ENCODE measurements at places on chromosomes 5 and 9. TPM values are rescaled to one million over a fixed set of nuclear protein-coding genes. Genes with fewer than 3 reads are reported as not detected.

DNA sequence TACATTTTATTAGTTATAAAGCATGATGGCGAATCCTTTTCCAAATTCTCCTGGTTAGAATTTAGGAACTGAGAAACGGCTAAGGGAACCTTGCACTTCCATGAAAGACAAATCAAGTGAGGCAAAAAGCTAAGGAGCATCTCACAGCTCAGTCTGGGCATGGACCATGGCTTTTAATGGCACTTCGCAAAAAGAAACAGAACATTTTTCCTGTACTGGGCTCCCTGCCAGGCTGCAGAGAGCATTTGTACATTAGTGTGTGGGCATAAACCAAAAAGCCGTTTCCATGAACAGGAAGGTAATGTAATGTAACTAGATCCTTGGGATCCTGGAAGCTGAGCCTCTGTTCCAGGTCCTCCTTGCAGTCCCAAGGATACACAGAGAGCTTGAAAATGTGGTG is 354.2 kb downstream of the MRPS30 start:
- DNase-seq = peak; percentile 4

Gene TMOD1
- 0.58 TPM for total RNA-seq

Gene GRXCR2
- total RNA-seq = not detected

DNA sequence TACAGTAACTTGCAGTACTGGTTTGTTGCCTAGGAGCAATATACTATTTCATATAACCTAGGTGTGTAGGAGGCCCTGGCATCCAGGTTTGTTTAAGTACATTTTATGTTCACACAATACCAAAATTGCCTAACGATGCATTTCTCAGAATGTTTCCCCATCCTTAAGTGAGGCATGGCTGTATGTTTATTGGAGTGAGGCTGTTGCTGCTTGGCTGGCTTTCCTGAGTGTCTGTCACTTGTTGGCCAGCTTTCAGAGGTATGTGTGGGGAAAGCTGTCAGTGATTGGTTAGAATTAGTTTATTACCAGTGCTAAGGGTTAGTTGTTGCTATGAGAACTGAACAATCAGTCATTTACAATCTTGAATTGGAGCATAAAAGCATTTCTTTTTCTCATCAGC is 154.1 kb upstream of the CDH12 start:
- DNase-seq = no peak

DNA sequence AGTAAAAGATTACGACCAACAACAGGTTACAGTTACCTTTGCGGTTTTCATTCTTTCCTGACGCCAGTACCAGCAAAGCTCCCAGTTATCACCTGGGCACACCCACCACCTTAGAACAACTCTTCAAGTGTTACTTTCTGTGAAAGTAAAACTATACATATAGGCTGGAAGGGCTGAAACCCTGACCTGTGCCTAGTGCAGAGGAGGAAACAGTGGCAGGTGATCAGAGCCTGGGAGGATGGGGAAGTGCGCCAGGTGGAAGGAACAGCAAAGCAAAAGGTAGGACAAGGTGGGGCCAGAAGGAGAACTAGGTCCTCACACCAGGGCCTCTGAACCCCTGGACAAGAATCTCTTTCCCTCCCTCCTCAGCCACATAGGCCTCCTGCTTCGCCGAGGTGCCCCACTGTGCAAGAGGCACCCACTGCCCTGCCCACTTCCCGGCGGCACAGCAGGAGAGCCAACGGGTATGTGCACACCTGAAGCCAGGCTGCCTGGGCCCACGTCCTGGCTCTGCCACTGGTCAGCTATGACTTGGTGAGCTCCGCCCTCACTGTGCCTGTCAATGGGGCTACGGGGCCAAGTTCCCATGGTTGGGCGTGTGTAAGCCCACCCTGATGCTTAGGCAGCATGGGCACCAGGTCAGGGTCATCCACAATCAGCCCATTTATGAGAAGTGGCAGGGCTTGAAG is 26.9 kb downstream of the BICD2 start:
- DNase-seq = no peak

DNA sequence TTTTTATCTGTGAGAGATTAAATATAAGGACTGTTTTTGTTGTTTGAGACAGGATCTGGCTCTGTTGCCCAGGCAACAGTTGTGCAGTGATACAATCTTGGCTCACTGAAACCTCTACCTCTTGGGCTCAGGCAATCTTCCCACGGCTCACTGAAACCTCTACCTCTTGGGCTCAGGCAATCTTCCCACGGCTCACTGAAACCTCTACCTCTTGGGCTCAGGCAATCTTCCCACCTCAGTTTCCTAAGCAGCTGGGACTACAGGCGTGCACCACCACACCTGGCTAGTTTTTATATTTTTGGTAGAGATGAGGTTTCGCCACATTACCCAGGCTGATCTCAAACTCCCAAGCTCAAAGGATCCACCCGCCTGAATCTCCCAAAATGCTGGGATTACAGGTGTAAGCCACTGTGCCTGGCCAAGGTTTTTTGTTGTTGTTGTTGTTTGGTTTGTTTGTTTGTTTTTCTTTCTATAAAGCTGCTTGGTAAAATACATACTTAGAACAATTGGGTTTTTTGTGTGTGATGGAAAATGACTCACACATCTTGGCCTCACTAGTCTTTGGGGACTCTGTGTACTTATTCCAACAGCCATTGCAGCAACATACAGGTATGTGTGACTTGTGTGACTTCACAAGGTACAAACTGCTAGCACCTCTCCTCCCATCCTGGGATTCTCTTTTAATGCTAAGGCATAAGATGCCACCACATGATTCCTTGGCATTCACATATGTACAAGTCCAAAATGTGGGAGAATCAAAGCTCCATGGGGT is 36.5 kb upstream of the RASA1 start:
- no peak for DNase-seq

Gene TRPM6
- not detected for total RNA-seq

DNA sequence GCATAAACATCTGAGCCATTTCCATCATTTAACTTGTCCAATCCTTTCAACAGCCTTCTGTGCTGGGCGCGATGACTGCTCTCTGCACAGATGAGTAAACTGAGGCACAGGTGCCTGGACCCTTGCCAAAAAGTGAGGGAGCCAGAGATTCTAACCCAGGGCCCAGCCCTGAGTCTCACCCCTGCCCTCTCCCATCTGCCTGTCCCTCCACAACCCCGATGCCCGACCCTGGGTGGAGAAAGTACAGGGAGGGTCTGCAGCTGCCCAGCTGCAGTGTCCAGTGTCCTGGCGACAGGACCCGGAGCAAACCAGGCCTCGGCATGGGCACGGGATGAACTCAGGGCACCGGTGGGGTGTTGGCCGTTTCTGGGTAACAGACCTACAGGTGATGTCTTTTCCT is 39.6 kb upstream of the CLPTM1L start:
- DNase-seq = no peak

DNA sequence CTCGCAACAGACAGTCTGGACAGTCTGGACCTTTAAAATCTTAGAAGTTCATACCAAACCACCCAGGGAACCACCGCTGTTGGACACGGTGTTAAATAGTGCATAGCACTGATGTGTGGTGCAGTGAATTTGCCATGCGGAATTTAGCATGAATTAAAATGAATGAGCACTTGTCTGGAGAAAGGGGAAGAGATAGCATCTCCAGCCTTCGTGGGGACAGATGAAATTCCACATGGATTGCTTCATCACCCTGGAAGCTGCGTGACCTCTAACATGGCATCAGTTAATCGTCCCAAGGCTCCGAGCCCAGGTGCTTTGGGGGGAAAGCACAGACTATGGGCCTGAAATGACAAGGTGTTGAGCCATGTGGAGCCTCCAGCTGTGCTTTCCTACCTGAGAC is 91.4 kb downstream of the ADAMTS16 start:
- DNase-seq = no peak

DNA sequence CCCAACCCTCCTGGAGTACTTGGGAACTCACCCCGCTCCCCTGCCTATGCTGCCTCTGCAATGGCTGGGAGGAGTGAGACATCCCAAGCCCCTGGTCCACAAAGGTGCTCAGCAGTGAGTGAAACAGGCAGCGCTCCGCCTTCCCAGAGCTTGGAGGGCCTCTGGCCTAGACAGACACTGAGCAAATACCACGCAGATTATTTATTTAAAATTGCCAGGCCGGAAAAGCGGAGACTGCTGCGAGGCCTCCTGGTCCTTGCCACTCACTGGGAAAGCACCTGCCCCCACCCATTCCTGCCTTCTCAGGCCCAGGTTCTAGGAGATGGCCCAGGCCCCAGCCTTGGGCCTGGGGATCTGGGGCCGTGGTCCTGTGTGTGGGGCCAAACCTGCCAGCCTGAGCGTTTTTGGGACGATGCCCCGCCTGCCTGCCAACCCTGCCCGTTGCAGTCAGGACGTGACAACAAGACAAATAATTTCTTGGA is 17.4 kb downstream of the FGF18 start:
- DNase-seq = no peak

DNA sequence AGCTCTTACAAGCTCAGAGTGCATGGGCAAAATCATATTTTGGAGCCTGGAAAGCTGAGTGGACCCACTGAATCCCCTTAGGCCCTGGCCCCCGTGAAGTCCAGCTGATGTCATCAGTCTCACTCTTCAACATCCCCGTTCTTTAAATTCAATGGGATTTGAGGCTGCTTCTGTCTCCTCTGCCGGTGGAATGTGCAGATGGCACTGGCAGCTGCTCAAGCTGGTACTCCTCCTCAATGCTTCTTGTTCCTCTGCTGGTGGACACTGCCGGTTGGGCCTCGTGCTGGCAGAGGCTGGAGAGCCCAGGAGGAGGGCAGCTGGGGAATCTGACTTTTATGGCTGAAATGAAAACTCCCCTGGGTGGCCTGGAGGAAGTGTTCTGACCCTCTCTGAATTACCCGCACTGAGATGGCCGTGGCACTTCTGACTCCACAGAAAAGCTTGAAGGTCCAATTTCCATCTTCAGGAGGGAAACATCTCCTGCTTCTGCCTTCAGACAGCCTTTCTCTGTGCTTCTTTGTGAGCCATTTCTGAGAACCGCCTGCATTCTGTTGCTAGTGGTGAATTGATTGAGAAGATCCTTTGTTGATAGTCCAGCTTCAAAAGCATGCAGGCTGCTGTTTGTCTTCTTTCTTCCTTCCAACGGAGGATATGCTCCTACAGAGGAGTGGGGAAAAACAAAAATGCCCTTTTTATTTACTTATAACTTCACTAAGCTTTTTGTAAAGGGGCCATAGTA is 298.9 kb downstream of the TMEM38B start:
- DNase-seq = no peak

DNA sequence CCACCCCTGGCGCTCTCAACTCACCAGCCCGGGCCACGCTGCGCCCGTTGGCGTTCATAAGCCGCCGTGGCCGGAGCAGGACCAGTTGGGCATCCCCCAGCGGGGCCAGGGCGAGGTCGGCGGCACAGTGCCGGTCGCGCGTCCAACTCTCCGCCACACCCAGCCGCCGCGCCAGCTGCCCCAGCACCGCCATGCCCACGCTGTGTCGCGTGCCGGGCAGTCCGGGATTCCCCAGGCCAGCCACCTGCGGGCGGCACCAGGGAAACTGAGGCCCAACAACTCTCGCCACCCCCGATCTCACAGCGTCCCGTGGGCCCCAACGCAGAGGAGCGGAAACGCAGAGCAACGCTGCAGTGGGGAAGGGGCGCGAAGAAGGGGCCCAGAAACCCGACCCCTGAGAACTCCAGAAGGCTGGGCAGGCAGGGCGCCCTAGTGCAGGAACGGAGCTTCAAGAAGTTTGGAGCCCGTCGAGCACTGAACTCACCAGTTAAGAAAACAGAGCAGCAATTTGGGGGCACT is 453 bp downstream of the PTRH1 start:
- no peak for DNase-seq

GRCh38 chr9:88398016-88398415 is 9.8 kb downstream of the SPIN1 start:
- DNase-seq = no peak

Gene SLC36A2
- total RNA-seq = not detected

GRCh38 chr9:99592834-99593574 is 228.7 kb upstream of the NR4A3 start:
- no peak for DNase-seq

GRCh38 chr9:80732506-80732905 is 956.8 kb downstream of the TLE1 start:
- no peak for DNase-seq
